OCI-LY7 (cell line): ENCODE measurements at places on chromosomes 6 and 20. TPM values are rescaled to one million over a fixed set of nuclear protein-coding genes. Genes with fewer than 3 reads are reported as not detected.

The CDKAL1 gene
- 20.3 and 21.1 TPM in 2 replicates for total RNA-seq

The SLC32A1 gene
- total RNA-seq: not detected in 2 replicates

The EYA2 gene
- not detected in 2 replicates for total RNA-seq

The GABRR1 gene
- not detected in 2 replicates for total RNA-seq

The DYNLT2 gene
- total RNA-seq: 6.4 and 7.5 TPM in 2 replicates

The ACTL10 gene
- total RNA-seq: 5.1 and 5.6 TPM in 2 replicates

The FGD2 gene
- 45.7 and 48.6 TPM in 2 replicates for total RNA-seq

The TGIF2 gene
- total RNA-seq: 45.2 and 49.4 TPM in 2 replicates

The RAD21L1 gene
- total RNA-seq: not detected in 2 replicates

The CDK19 gene
- total RNA-seq: 35.6 and 40.8 TPM in 2 replicates

The MRAP2 gene
- not detected in 2 replicates for total RNA-seq

The ADGRF5 gene
- total RNA-seq: not detected in 2 replicates

The PROCR gene
- not detected in 2 replicates for total RNA-seq

The GPR63 gene
- 1.5 and 1.6 TPM in 2 replicates for total RNA-seq

The EGFL8 gene
- 21.6 and 23.0 TPM in 2 replicates for total RNA-seq
